ELR (cell line): ENCODE measurements at places on chromosomes 1 and 21.

DNA sequence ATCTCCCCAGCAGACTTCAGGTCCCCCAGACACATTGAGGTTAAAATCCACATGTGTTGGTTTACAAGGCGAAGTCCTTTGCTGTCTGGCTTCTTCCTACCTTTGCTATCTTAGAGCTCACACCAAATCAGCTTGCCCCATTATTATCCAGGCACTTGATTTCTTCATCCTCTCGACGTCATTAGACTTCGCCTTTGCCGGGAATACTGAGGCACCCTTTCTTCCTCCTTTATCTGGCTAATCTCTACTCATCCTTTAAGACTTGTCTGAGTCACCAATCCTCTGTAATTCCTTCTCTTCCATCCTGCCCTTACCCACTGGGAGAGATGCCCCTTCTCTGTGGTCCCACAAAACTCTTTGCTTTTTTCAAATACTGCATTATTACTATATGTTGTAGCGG lies 9.2 kb upstream of the XCL2 start:
- no peak for DNase-seq

DNA sequence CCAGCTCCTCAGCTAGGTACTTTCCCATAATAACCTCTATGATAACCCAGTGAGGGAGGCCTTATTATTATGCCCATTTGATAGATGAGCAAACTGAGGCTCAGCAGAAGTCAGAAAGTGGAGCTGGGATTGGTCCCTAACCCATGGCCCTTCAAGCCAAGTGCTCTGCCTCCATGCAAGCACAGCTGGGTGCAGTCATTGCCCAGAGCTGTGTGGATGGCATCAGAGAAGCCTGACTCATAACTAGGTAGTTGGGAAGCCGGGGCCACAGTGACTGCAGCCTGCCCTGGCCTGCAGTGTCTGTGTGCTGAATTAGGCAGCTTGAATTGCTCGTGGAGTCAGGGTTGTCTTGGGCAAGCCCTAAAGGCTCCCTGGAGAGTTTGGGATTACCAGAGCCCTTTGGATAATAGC lies 89.9 kb upstream of the SLC2A1 start:
- DNase-seq: peak; percentile 34

DNA sequence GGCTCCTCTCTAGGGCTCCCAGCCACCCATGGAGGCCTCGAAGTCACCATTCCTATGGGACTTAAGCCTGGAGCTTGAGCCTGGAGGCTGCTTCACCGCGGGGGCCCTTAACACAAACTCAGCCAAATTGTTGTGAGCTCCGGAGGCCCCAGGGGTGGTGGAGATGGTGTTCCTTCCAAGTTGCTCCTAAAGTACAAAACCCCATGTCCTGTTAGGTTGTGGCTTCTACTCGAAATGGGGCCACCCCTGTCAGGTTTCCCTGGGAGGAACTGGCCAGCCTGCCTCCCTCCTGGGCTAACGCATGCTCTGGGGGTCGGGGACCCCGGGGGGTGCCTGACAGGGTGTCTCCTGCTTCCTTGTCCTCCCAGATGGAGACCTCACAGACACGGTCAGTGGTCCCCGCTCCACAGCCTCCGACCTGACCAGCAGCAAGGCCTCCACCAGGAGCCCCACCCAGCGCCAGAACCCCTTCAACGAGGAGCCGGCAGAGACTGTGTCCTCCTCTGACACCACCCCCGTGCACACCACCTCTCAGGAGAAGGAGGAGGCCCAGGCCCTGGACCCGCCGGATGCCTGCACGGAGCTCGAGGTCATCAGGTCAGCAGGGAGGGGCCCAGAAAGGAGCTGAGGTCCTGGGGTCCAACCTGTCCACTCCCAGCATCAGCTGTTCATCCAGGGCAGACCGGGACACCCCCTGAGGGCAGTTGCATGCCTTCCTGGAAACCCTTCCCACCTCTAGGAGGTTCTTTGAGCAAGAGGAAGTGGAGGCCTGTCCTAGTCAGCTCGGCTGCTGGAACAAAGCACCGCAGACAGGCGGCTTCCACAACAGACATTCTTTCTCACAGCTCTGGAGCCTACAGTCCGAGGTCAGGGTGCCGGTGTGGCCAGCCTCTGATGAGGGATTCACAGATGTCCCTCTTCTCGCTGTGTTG lies 10.8 kb upstream of the SLC25A34 start:
- no peak for DNase-seq

GRCh38 chr1:109396871-109397580 lies 692 bp downstream of the SORT1 start:
- peak; percentile 11 for DNase-seq

GRCh38 chr1:212098310-212098709 lies 62.8 kb downstream of the DTL start:
- DNase-seq: no peak

DNA sequence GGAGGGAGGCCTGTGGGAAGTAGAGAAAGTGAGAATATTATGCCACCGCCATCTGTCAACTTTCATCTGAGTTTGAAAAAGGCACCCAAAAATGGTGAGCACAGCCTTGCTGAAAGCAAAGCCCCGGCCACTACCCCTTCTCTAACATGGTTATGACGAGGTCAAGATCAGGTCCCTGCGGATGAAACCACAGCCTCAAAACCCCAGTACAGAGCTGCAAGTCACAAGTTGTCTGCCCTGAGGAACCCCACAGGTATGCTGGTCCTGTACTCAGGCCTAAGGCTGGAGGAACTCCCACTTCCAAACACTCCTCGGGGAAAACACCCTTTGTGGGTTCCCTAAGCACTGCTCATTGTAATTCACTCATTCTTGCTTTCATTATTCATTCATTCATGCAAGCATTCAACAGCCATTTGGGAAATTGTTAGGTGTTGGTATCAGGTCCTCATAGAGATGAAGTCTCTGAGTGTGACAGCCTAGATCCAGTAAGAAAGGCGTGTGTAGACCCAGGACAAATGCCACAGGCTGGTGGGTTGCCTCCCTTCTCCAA lies 216.6 kb upstream of the EDN2 start:
- DNase-seq: no peak

- no peak for DNase-seq
These were observed 120.1 kb downstream of the CCDC185 start for GRCh38 chr1:223513309-223513708.

- no peak for DNase-seq
These were observed 27.6 kb upstream of the SARS1 start for GRCh38 chr1:109185990-109186732.

DNA sequence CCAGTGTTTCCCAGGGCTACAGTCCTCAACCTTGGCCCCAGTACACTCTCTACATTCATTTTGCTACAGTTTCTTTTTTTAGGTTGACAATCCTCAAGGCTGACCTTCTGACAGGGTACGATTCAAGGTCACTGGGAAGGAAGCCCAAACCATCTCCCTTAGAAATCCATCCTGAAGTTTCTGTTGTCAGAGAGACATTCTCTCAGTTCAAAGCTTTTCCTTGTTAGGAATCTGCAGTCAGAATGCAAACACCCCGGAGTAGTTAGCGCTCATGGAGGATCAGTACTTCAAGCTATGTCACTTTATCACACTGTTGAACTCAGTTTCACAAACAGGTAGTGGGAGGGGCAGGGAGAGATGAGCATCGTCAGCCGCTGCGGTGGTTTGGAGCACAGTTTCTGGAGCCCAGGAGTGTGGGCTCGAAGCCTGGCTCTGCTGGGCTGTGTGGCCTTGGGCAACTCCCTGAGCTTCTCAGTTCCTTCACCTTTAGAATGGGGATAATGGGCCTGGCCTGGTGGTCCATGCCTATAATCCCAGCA lies 4.2 kb downstream of the SLC2A5 start:
- no peak for DNase-seq

DNA sequence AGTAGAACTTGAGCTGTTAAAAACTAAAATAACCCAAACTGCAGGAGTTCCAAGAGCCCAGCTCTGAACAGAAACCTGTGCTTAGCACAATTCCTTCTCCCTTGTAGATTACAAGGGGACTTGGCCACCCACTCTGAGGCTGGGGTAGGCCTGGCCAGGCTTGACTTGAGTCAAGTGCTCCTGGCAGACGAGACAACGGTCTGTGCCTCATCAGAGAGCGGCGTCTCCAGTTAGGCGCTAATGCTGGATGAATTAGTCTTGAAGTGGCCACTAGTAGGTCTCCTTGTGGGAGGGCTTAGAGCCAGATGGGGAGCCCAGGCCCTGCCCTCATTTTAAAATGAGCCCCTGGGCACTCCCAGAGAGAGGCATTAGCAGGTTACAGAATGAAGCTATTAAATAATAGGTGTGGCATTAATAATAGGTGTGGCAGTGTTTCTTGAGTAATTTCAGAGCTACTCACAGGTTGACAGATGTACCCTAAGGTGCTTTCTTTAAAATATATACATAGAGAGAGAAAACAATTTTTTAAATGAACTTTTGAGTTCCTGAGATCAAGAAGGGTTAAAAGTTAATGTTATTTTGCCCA lies 1.1 kb downstream of the EEIG2 start:
- DNase-seq: peak; percentile 84

GRCh38 chr1:84939151-84939550 lies 46.1 kb upstream of the LPAR3 start:
- DNase-seq: no peak

DNA sequence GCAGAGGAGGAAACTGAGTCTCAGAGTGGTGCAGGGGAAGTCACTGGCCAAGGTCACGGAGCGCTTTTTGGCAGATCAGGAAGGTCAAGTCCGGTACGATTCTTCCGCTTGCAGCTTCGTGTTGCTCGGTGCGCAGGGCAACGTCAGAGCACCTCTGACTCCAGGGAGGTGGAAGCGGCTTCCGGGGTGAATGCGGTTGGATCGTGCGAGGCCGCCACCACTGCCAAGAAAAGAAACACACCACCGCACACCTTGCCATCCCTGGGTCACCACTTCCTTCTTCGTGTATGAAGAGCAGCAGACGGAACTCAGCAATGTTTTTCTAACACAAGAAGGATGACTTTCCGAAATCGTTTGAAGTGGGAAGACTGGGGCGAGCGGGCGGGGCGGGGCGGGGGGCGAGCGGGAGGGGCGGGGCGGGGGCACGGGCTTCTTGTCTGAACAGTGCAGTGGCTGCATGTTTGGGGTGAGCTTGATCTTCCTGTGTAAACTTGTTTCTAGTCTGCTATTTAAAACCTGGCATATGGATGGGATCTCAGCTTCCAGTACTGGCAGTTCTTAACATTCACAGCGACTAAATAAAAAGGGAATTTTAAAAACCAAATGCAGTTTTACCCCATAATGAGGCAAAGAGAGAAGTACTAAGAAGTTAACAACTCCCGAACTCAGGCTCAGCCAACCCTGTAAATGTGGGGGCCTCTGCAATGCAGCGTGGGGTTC lies 300.0 kb downstream of the RRAGC start:
- DNase-seq: no peak

DNA sequence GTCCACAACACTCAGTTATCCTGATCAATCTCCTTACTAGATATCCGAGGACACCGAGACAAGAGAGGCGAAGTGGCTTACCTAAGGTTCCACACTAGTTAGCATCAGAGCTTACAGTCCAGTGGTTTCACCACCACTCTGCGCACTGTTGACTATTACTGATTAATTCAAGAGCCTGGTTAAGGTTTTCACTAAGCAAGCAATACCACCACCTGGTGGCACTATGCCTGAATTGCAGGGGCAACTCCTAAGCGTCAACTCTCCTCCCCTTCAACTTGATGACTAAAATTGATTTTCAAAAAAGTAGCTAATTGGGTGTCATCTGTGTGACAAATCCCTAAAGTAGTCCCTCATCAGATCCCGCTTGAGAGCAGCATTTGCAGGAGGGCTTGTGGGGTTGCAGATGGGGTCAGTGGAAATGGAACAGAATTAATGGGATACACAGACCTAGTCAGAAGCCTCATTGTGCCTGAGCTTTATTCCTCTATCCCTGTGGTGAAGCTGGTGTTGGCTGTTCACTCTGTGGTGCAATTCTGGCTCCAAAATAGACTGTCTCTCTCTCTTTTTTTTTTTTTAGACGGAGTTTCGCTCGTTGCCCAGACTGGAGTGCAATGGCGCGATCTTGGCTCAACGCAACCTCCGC lies 9.1 kb downstream of the TTC22 start:
- DNase-seq: peak; percentile 46

DNA sequence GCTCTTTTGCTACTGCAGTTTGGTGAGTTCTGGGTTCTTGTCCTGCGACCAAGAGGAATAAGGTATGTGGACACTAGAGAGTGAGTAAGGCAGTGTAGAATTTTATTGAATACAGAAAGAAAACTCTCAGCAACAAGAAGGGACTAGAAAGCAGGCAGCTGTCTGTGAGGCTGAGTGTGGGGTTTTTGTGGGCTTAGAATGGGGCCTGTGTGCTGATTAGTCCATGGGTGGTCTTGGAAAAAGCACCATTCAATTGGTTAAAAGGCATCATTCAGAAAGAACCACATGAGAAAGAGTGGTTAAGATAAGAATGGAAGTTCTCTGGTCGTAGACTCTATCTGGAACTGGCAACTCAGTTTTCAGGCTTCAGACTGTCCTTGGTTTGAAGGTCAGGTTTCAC lies 298.8 kb downstream of the TGFB2 start:
- DNase-seq: no peak

- DNase-seq: no peak
These were observed 3881.0 kb downstream of the SRGAP2C start for GRCh38 chr1:125065821-125066180.
